ENCODE measurements at places on chromosomes 1 and 21.
A peak's percentile ranks its signal among the peaks of the same experiment; 100 is the strongest.

DNA sequence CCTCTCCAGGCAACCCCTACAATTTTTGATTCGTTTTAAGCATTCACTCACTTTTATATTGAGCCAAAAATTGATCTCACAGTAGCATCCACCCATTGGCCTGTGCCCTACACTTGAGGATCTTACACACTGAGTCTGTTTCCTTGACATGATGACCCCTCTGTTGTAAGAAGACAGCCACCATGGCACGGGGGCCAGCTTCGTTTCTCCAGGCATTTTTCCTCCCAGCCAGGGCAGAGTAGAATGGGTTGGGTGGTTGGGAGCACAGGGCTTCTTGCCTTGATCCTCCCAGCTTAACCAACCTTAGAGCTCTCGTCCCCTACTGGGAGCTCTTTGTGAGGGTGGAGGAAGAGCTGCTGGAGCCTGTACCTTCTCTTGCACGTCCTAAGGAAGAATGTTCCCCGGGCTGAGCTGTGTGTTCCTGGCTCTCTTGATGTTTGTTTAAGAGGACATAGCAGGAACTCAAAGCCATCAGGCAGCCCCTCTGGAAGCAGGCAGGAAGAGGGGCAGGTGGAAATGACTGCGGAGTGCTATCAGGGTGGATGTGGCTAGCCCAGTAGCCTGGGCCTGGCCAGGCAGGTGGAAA is 213.2 kb upstream of the TMEM51 start:
- no peak for DNase-seq

DNA sequence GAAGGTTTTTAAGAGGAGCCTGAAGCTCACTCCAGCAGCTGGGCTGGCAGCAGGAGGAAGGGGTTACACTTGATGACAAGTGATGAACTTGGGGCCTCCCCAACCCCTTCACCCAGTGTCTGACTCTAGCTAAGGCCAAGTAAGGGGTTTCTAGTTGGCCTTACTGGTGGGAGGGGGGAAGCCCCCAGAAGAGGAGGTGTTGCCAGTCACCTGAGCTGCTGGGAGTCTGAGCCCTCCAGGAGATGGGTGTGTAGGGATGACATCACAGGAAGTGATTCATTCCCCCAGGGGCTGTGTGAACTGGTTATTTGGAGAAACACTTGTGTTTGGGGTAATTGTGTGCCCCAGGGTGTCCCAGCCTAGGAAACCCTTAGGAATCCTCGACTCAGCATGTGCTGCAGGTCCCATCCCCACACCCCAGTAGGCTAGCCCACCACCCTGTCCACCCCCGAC is 3.1 kb downstream of the PADI1 start:
- DNase-seq: peak; percentile 80

GRCh38 chr21:14403681-14404318 is 20.9 kb upstream of the HSPA13 start:
- DNase-seq: peak; percentile 35

- DNase-seq: no peak
Measured at GRCh38 chr21:41387042-41387819, 25.4 kb downstream of the MX2 start.

DNA sequence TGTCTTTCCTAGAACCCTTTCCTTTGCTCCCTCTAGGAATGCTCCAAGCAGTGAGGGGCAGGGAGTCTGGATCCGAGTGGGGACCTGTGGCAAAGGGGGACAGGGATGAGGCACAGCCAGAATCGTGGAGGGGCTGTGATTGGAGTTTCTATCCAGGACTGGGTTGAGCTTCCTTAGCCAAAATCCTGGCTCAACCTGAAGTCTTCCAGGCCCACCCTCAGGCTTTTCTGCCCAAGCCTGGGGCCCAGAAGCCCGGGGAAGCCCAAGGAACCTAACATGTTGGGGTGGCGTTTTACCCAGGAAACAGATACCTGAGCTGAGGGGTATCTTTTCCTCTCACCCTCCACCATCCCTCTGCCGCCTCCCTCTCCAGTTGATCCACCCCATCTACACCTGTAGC is 5.4 kb downstream of the MYOG start:
- no peak for DNase-seq

DNA sequence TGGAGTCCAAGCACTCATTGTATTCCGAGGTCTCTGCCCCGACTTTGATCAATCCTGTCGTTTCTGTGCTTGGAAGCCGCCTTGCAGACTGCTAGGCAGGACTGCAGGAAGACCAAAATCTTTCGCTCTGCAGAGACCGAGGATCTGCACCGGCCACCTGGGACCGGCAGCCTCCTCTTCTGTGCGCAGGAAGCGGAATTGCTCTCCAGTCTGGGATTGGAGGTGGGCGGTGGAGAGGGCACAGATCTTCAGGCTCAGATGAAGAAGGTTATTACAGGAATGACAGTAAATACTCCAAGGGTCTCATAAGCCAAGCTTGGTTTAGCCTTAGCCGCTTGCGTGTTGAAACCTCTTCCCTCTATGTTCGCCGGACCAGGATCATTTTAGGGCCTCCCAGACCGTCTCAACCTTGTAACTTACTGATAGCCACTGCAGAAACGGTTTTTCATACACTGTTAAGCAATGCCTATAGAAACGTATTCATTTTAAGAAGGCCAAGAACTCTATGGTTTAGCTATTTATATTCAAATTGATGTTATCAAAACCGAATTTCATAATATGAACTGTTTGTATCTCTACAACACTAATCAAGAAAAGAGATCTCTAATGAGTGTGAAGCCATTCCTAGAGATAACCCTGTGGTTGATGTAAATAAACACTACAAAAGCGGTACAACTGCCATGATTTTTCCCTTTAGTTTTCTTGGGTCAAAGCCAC is 1.1 kb downstream of the MIA3 start:
- DNase-seq: no peak

- peak; percentile 75 for DNase-seq
Measured at GRCh38 chr1:240091614-240092300, at the start of gene FMN2. TSS of gene FMN2 (plus strand) at chr1:240091883. CDS start at chr1:240092110, 227 bp downstream.

DNA sequence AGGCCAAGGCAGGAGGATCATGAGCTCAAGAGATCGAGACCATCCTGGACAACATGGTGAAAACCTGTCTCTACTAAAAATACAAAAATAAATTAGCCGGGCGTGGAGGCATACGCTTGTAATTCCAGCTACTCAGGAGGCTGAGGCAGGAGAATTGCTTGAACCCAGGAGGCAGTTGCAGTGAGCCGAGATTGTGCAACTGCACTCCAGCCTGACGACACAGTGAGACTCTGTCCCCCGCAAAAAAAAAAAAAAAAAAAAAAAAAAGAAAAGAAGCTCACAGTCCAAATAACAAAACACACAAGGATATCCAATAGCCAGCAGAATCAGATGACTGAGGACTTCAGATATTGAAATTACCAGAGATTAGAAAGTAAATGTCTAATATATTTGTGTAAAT is 11.8 kb downstream of the AHCTF1 start:
- DNase-seq: no peak

- no peak for DNase-seq
Measured at GRCh38 chr1:100780814-100781213, 61.3 kb downstream of the VCAM1 start.

GRCh38 chr1:101371259-101371658 is 134.4 kb downstream of the S1PR1 start:
- peak; percentile 29 for DNase-seq

GRCh38 chr1:33710967-33711366 is 152.9 kb upstream of the HMGB4 start:
- peak; percentile 84 for DNase-seq

All from fibroblast of skin of scalp (primary cell).